ENCODE measurements at places on chromosomes 7 and 10. TPM values are rescaled to one million over a fixed set of nuclear protein-coding genes. Genes with fewer than 3 reads are reported as not detected.
A peak's percentile ranks its signal among the peaks of the same experiment; 100 is the strongest.

DNA sequence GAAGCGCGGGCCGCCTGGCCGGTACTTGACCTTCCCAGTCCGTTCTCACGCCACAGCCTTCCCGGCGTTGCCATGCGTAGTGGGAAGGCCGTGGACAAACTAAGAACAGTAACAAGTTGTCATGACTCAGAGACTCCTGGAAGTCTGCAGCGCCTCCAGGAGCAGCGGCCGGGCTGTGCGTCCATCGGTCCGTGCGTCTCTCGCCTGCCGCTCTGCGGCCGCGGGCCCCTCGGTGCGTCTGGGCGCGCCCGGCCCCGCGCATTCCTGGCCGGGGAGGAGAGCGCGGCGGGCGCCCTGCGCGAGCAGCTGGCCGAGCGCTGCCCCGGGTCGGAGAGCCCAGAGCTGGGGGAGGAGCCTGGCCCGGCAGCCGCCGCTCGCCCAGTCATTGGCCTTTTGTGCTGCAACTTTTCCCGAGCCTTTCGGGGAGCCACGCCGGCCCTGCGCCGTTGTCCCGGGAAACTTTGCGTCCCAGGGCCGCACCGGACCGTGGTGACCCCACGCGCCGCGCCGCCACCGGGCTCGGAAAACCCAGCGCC lies 123.7 kb downstream of the TACC2 start:
- peak; percentile 80 for DNase-seq

DNA sequence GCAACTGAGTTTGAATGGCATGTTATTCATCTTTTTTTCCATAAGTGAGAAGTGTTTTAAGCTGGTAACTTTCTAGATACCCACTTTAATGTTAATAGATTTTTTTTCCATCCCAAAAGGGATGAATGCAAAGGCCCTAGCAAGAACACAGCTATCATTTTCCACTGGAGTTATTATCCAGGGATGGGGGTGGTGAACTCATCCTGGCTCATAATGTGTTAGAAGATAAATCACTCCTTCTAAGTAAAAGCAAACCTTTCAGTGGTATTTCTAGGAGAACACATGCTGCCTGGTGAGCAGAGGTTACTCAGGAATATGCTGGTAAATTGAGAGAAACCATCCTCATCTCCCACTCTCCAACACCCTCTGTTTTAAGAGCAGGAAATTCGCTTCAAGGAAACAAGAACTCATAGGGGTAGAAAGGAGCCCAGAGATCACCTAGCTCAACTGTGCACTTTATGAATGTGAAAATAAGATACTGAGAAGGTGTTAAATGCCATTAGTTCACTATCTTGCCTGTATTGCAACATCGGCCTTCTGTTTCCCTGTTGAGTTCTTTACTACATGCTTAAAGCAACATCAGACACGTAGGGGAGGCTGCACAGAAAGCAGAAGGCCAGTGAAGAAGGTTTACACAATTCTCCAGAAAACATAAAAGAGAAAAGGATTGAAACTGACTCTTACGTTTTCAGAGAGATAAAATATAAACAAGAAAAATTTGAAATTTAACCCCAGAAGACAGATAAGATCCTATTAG lies 264.0 kb upstream of the PRKCQ start:
- DNase-seq = no peak

UBTD1 gene
- 8.7 TPM for total RNA-seq

GRCh38 chr7:16813232-16813616 lies 8.4 kb upstream of the AGR2 start:
- DNase-seq = peak; percentile 71

DNA sequence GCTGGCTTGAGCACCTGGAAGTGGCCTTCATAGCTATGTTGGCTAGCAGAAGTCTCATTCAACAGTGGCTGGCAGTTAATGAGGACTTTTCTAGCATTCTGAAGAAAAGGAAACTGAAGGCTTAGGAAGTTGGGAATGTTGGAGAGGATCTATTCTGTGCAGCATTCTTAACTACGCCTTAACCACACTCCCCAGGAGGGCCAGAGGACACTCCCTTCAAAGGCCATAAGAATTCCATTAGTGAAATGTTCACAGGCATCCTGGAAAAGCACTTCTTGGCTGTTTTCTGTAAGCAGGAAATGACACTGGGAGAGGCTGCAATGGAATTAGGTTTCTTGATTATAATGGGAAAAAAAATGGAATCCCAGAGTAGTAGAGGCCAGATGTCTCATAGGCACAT lies 188.9 kb downstream of the ARHGAP12 start:
- no peak for DNase-seq

ZC3HAV1 gene
- total RNA-seq = 101 TPM

GRCh38 chr10:102504976-102505300 lies 1.2 kb downstream of the SUFU start:
- no peak for DNase-seq

GRCh38 chr7:65325793-65326432 lies 47.7 kb upstream of the ZNF92 start:
- no peak for DNase-seq

DNA sequence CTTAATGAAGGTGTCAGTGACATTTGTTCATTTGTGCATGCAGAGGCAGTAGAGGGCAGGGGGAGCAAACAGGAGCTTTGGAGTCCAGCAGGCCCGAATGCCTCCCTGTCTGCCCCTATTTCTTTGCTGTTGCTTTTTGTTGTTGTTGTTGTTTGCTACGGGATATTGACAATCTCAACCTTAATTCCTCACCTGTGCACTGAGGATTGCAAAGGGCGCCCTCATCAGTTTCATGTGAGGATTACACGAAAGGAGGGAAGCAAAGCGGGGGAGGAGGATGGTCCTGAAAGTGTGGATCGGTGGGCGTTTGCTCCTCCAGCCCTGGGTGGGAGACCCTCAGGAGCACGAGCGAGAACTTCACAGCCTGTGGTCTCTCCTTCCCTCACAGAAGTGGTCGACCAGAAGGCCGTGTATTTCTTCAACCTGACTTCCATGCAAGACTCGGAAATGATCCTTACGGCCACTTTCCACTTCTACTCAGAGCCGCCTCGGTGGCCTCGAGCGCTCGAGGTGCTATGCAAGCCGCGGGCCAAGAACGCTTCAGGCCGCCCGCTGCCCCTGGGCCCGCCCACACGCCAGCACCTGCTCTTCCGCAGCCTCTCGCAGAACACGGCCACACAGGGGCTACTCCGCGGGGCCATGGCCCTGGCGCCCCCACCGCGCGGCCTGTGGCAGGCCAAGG lies 9.6 kb downstream of the GDF10 start:
- no peak for DNase-seq

DNA sequence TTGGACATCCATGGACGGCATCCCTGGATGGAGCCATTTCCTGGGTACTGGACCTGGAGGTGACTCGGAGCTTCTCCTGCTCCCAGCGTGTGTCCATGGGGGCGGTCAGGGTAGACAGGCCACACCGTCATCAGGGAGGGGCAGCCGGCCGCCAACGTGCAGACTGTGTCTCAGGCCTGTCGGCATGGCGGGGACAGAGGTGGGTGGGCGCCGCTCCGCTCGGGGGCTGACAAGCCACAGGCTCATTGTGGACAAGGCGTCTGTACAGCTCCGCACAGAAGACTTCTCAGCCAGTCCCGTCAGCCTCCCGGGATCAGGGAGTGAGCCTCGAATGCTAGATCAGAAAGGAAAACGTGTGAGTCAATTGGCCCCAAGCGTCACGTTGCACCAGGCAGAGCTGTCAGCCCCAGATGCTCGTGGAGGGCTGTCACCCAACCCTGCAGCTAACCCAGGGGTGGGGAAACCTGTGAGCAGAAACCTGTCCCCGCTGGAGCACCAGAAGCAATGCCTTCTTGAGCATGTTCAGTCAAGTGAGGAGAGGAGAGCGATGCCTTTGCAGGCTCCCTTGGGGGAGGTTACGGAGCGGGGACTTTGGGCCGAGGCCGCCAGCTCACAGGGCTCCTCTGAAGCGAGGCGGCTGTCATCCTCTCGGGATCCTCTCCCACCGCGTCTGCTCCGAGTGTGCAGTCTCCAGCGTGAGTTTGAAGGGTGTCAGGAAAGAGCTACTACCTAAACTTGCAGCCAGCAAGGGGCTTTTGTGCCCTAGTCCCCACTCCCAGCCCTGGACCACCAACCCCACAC lies 16.0 kb upstream of the DPYSL4 start:
- no peak for DNase-seq

SH2B2 gene
- 3.7 TPM for total RNA-seq

SPAG6 gene
- not detected for total RNA-seq

GRCh38 chr7:127870231-127870907 lies 160.9 kb downstream of the LRRC4 start:
- DNase-seq = no peak

EXOC4 gene
- 92.0 TPM for total RNA-seq

GRCh38 chr7:127256041-127256725 lies 3.4 kb upstream of the GRM8 start:
- DNase-seq = no peak

DNA sequence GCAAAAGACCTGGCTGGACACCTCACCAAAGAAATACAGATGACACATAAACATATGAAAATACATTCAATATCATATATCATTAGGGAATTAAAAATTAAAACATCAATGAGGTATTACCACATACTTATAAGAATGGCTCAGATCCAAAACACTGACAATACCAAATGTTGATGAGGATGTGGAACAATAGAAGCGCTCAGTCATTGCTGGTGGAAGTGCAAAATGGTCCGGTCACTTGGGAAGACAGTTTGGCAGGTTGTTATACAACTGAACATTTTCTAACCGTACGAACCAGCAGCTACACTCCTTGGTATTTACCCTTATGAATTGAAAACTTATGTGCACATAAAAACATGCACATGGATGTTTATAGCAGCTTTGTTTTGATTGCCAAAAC lies 38.5 kb downstream of the ZMYND11 start:
- DNase-seq = no peak

GRCh38 chr7:67553378-67553777 lies 556.7 kb downstream of the TYW1 start:
- DNase-seq = no peak

GNAT3 gene
- total RNA-seq = not detected

All from Calu3 (cell line).